ENCODE measurements at places on chromosomes 5 and 9.

- peak; percentile 40 for DNase-seq
Observed at GRCh38 chr5:173229966-173230689, 4.9 kb downstream of the NKX2-5 start.

DNA sequence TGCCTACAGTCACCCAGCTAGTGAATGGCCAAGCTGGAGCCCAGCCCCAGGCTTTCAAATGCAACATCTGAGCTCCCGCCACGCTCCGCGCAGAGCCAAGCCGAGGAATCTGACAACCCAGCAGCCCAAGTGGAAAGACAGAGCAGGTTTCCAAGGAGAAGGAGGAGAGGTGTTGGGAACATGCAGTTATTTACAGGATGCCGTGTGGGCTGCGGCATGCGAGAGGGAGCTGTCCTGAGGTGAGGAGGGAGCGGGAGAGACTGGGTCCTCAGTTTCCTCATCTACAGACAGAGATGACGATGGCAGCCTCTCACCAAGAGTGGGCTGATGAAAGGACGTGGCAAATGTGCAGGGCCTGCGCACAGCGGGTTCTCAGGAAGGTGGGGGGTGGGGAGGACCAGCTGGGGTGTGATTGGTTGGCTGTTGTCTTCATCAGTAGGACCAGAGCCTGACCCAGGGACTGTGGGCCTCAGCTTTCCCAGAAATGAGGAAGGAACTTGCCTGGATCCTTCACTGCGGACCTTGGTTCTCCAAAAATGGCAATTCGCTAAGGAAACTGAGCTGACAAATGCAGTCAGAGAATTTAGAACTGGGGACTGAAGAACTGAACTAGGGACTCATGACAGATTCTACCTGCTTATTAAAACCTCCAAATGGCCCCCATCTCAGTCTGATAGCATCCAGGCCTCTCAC lies 14.8 kb upstream of the CPLX2 start:
- DNase-seq, result no peak

GRCh38 chr9:127905788-127906191 lies 6.4 kb upstream of the ST6GALNAC6 start:
- no peak for DNase-seq

DNA sequence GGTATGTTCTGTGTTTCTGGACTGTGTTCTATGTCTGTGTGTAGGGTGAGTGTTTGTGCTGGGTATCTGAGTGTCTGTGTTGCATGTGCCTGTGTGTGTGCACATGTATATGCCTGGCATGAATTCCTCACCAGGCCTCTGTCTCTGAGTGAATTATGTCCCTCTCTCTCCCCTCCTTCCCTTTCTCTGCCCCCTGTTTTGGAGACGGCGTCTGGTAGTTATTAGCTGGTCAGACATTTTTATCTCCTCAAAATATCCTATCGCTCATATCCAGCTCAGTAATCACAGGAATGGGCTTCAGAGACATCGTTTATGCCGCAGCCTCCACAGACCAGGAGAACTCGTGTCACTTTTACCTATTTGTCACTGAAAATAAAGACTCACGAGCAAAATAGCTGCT lies 483.2 kb upstream of the BRINP1 start:
- DNase-seq, result no peak

GRCh38 chr9:101650142-101650541 lies 55.4 kb upstream of the PPP3R2 start:
- no peak for DNase-seq

DNA sequence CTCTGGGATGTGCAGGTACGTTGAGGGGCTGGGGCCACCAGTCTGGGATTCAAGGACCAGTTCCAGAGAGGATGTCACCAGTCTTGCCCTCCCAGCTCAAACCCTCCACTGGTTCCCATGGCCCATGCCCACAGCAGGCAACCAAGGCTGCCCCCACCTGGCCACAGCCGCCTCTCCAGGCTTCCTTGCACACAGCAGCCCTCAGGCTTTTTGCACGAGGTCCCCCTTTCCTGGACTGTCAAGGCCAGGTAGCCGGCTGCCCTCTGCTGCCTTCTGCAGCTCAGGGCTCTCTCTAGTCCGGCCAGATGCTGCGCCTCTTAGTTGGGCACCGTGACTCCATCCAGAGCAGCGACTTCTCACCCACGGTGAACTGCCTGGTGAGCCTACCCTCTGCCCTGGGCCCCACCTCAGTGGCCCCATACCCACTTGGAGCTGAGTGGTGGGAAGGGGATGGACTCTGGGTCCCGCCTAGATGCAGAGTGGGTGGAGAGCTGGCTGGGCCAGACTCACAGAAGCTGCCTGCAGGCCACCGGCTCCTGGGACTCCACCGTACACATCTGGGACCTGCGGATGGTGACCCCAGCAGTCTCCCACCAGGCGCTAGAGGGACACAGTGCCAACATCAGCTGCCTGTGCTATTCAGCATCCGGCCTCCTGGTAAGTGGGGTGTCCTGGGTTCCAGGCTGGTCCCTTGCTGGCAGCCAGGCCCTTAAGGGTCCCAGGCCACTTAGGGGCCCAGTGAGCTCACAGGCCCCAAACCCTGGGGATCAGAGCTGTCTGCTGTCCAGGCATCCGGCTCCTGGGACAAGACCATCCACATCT lies 2.9 kb downstream of the WDR38 start:
- DNase-seq, result no peak

DNA sequence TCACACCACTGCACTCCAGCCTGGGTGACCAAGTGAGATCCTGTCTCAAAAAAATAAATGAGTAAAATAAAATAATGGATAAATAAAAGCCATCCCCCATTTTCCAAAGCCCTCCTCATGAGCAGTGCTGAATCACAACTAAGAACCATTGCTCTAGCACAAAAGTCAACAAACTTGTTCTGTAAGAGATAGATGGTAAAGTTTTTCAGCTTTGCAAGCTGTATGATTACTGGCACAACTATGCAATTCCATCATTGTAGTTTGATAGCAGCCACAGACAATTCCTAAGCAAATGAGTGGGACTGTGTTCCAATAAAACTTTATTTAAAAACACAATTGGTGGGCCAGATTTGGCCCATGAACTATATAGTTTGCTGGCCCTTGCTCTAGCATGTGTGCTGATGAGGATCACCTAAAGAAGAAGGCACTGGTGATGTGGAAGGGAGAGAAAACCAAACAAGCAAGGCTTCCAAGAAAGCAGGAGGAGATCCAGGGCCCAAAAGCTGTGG lies 64.6 kb downstream of the NEURL1B start:
- no peak for DNase-seq

DNA sequence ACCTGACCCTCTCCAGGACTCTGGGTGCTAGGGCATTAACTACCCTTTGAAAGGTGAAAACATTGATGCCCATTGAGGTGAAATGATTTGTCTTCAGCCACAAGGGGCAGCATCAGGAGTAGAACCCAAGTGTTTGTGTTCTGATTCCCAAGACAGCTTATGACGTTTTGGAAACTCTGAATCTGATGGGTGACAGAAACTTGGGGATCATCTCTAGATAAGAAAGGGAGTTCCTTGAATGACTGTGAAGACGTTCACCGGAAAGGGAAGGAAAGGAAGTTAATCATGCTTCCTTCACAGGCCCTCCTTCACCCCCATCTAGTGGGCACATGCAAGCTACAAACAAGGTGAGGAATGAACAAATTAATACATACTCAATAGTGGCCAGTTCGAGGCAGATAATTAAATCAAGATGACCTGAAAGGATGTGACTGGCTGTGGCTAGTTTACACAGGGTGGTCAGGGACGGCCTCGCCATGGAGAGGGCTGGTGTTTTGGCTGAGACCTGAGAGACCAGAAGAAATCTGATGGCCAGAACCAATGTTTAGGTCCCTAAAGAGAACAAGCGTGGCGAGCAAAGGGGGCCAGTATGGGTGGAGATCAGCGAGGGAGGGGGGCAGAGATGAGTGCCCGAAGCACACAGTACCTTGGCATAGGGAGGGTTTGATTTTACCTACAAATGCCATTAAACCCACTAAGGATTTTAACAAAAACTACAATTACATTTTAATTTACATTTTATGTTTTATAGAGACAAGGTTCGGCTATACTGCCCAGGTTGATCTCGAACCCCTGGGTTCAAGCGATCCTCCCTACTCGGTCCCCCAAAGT lies 937 bp upstream of the SLC26A2 start:
- peak; percentile 93 for DNase-seq

GRCh38 chr5:88734191-88734640 lies 148.8 kb downstream of the MEF2C start:
- no peak for DNase-seq

- DNase-seq, result no peak
Observed at GRCh38 chr9:99432075-99432474, 210.0 kb downstream of the SEC61B start.

GRCh38 chr5:135223891-135224625 lies 175.0 kb downstream of the MACROH2A1 start:
- no peak for DNase-seq

DNA sequence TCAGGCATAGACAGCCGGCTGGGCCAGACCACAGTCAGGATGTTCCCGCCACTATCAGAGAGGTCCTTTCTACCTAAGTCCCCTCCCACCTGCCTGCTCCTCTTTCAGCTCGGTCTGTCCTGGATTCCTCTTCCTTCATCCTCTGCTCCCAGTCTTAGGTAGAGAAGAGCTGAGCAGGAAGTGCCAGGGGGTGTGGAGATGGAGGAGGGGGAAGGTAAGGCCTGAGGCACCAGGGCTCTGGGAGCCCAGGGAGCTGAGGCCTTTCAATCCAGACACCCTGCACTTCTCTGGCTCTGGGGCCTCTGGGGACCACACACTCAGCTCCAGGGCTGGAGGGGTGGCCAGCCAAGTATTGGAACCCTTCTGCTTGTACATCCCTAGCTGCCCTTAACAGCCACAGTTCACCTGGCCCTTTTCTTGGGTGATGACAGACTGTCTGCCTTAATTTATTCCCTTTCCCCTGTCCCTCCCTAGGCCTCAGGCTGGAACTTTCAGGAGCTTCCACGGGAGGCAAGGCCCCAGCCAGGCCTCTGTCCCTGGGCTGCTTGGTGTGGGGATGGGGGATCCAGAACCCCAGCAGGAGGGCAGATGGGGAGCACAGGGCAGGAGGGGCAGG lies 15.6 kb downstream of the IRF1 start:
- peak; percentile 28 for DNase-seq

GRCh38 chr5:179289756-179290385 lies 55.4 kb downstream of the ADAMTS2 start:
- DNase-seq, result no peak

GRCh38 chr9:4167079-4167671 lies 132.7 kb downstream of the GLIS3 start:
- no peak for DNase-seq

GRCh38 chr5:150121448-150122157 lies 34.0 kb downstream of the PDGFRB start:
- DNase-seq, result no peak

DNA sequence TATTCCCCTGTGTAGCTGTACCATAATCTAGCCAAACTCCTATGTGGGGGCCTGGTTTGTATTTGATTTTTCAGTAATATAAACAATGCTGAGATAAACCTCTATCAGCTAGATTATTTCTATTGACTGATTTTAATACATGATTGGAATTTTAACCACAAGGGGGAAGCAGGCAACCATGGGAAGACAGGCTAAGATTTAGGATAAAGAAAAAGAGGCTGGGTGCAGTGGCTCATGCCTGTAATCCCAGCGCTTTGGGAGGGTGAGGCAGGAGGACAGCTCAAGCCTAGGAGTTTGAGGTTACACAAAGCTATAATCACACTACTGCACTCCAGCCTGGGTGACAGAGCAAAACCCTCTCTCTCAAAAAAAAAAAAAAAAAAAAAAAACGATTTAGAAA lies 18.1 kb upstream of the GPX3 start:
- DNase-seq, result peak; percentile 50

DNA sequence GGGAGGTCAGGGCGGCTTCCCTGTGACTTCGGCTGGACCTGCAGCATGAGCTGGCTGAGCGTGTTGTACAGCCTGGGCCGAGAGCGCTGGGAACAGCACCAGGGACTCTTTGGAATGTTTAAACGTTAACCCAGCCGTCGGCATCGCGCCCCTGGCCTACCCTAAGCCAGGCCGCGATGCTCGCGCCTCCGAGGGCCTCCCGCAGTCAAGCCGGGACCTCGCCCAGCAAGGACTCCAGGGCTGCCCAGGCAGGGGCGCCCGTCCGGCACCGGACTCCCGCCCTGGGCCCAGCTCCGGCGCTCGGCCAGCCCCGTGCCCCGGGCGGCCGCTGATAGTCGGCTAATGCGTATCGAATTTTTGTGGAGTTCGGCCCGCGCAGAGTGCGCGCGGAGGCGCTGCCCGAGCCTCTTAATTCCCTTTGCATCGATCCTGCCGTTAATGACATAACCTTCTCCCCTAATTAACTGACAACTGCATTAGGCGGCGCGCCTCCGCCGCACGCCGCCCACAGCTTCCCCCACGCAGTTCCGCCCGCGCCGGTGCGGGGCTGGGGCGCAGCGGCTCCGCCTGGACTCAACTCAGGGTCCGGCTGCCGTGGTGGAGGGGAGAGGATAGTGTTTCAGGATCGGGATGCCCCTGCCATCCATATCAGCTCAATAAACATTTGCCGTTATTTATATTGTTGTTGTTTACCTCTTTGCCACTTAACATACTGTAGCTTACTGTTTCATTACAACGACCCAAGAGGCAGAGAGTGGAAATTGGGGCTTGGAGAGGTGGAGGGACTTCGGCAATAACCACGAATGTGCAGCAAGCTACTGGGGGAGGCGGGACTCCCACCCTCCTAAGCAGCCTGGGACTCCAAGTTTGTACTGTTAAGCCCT lies 28.8 kb upstream of the CDC23 start:
- peak; percentile 12 for DNase-seq
